ENCODE measurements at places on chromosomes 6 and 20.

DNA sequence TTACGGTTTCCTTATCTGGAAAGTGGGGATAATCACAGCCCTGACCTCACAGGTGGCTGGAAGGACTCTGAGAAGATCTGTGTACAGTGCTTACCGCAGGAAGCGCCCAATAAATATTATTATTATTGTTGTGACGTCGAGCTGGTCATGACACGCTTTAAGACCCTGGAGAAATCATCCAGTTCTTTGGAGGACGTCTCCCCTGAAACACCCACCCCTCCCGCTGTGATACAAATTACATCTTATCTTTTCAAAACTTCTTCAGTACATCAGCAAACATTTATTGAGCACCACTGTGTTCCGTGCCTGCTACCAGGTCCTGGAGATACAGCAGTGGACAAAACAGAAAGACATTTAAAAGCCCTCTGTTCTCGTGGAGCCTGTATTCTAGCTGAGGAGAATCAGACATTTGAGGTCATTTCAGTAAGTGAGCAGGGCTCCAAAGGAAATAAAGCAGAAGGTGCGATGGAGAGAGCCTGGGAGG is 118.7 kb downstream of the CEBPB start:
- DNase-seq: no peak

DNA sequence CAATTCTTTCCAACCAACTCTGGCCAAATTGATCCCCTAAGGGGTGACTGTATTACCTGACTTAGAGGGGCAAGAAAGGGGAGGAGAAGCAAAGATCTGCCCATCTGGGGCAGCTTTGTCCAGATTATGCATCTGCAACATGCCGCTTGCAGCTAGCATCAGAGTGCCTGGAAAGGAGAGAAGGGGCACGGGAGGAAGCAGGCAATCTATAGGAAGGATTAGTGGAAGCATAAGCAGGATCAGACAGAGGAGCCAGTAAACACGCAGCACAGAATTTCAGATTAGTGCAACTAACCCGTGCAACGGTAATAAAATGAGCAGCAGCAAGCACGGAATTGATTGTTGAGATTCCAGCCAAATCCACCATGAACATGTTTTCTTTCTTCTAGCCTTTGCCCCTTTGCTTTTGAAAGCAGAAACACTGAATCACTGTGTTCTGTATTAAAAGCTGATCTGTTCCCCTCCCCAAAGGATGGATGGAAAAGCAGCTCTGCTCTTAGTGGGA is 643.6 kb upstream of the CHD6 start:
- DNase-seq: no peak

GRCh38 chr6:150328744-150329405 is 39.9 kb upstream of the IYD start:
- no peak for DNase-seq

DNA sequence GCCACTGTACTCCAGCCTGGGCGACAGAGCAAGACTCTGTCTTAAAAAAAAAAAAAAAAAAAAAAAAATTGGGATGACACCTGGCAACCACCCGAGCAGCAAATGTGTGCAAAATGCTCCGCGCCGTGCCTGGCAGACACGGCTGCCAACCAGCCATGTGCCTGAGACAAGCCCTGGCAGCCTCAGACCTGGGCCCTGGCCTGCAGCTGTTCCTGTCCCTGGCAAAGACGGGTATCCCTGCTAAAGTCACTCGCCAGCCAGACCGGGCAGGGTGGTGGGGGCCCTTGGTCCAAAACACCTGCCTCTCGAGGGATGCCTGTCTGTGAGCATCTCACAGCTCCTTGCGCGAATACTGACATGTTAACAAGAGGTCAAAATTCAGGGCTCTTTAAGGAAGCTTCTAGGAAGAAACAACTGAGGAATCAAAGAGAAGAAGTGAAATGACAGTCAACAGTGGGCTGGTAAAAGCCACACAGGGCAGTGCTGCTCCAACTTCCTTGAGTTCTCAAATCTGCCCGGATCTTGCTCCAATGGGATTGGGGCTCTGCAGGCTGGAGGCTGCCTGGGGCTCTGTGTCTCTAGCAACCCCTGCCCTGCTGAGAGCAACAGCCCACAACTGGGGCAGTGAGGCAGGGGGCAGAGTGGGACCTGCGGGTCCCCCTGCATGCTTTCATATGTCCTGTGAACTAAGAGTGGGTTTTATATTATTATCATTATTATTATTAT is 53.4 kb downstream of the SYTL3 start:
- no peak for DNase-seq

- DNase-seq: no peak
These were observed 96.3 kb downstream of the LAMP5 start for GRCh38 chr20:9610665-9611064.

- no peak for DNase-seq
These were observed 101.6 kb downstream of the RAMACL start for GRCh38 chr6:166484863-166485262.

GRCh38 chr6:40344566-40345167 is 242.5 kb downstream of the LRFN2 start:
- DNase-seq: no peak

- no peak for DNase-seq
These were observed 517.3 kb upstream of the PTCHD4 start for GRCh38 chr6:48628316-48628715.

DNA sequence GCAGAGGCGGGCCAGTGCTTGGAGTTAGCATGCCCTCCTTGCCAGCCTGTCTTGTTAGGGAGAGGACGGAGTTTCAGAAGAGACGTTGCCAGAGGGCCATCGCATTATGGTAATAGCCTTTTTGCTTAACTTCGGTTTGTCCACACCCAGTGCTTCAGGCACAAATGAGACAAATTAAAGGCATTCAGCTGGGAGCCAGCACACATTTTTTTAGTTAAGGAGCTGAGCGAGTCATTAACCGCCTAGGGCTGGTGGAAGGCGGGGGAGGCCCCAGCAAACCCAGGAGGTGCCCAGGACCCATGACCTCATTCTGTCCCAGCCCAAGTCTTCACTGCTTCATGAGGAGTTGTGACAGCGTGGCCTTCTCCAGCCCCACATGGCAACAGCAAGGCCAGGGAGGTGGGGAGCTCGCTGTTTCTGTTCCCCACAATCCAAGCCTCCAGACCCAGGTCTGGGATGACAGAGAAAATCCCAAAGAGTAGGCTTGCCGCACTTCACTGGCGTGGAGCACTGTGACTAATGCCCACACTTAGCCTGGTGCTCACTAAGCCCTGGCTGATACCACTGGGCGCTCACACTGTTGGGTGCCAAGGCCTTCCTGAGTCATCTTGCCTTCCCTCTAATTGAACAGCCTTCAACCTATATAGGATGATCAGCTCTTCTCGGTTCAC is 237.1 kb downstream of the ANKRD60 start:
- no peak for DNase-seq

DNA sequence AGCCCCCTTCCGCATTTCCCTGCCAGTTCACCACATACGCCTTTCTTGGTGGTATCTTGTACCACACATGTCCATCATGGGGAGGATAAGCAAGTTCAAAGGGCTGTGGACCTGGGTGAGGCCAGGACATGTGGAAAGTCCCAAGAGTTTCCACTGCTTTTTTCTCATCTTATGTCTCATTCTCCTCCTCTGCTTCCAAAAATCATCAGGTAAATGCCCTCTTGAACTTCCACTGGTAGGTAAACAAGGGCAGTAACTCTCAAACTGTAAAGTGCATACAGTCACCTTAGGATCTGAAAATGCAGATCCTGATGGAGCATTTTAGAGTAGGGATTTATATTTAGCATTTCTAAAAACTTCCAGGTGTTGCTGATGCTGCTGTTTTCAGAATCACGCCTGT is 7.9 kb upstream of the SIRT5 start:
- no peak for DNase-seq

DNA sequence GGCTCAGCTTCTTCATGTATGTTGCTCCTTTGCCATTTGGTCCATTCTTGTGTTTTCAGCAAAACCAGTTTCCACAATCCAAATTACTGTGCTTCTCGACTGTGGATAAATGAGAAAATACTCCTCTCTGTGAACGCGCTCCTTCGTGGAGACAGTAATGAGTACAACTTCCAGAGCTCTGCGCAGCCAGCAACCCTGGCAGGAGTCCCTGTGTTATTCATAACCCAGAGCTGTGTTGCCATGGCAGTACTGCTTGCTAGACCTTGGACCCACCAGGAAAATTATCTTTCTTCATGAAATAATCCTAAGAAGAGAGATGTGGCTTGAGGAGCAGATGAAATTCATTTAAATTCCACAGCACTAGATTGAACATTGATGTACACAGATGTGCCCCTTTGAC is 73.7 kb downstream of the SLC22A3 start:
- no peak for DNase-seq

- peak; percentile 52 for DNase-seq
These were observed 40.1 kb downstream of the DEFB114 start for GRCh38 chr6:49923826-49924225.

- no peak for DNase-seq
These were observed 93.7 kb downstream of the NDUFAF5 start for GRCh38 chr20:13878566-13878965.

DNA sequence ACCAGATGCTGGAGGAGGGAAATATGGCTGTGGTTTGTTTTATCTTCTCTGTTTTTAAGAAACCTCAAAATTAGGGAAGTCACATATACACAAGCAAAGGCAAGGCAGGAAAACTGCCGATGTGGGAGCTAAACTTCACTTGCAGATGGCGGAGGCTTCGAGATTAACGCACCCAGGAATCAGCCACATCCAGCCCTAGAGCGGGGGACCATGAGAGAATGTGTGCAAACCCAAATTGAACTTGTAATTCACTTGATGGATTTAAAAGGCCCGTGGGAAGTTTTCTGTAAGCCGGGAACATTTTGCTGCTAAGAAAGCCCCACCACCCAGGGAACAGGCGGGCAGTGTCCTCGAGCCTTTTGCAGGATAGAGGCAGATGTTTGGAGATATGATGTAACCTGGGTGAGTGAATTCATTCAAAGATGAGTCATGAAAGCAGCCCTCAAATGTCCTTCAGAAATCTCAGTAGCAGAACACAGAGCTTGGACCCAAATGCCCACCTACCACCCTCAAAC is 39.9 kb downstream of the PREX1 start:
- DNase-seq: no peak

- no peak for DNase-seq
These were observed 87.8 kb downstream of the PHACTR3 start for GRCh38 chr20:59692139-59692538.

- DNase-seq: no peak
These were observed 141.3 kb upstream of the INSM1 start for GRCh38 chr20:20226554-20226953.

DNA sequence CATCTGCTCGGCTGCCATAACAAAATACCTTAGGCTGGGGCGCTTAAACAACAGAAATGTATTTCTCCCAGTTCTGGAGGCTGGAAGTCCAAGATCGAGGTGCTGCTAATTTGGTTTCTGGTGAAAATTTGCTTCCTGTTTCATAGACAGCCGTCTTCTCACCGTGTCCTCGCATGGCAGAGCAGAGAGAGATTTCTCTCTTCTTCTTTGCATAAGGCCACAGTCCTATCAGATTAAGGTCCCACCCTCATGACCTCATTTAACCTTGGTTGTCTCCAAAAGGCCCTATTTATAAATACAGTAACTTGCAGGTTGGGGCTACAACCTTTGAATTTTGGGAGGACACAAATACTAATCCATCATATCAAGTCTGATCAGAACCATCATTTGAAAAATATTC is 544.3 kb downstream of the KIF16B start:
- DNase-seq: no peak

GRCh38 chr20:63664861-63665594 is 6.9 kb downstream of the RTEL1 start:
- DNase-seq: no peak

- no peak for DNase-seq
These were observed 54.5 kb downstream of the RIPOR3 start for GRCh38 chr20:50636601-50637540.

DNA sequence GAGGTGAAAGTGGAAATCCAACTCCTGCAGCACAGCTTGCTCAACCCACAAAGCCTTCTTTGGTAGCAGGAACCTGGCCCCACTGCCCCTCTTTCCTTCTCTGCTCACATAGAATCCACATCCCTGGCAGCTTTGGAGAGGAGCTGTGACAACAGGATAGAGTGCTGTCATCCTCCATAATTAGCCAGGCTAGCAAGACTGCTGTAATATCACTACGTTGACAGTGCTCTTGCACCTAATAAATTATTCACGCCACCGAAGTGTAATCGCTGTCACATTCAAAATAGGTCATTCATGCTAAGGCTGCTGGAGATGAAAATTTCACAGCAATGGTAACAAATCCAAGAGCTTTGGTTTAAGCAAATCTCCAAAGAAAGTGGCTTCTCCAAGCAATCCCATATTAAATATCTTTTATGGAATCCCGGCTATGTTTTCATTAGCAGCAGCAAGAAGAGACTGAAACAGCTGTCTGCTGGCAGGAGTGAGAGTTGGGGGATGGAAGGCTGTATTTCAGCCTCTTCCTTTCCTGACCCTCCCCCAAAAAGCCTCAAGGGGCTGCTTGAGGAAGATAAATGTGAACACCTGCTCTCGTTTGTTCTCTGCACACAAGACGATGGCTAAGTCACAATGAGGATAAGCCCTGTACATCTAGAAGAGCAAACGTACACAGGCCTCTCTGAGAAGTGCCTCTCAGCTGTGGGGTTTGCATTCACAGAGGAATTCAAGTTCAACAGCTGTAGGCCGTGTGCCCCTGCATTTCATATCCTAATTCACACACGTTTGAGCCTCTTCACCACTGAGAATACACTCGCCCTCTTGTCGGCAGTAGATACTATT is 16.5 kb downstream of the RIPOR2 start:
- DNase-seq: no peak

DNA sequence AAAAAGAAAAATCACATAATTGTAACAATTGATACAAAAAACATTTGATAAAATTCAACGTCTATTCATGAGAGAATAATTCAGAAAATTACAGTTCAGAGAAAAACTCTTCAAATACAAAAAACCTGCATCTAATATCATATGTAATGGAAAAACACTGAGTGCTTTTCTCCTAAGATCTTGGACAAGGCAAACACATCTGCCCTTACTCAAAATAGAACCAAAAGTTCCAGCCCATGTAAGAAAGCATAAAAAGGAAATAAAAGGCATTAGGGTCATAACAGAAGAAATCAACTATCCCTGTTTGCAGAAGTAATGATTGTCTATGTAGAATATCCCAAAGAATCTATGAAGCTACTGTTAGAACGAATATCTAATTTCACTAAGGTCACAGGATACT is 721.4 kb downstream of the RFPL4B start:
- DNase-seq: no peak

DNA sequence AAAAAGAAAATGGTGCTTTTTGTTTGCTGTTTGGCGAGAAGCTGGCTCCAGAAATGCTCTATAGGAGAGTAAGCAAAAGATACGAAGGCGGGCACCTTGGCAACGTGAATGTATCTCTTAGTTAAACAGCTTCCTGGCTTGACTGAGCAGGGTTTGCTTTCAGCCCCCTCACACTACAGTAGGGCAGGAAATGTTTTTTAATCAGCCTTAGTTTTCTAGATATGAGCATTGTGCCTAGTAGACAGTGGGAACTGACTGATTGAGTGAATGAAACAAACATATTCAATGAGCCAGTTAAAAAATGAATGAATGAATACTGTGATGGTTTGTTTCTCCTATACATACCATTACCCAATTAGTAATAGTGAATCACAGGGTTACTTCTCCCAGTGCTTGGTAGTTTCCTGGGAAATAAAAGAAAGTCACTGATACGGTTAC is 19.9 kb downstream of the CAP2 start:
- no peak for DNase-seq

Data from iPS DF 6.9 (cell line).